ENCODE measurements at places on chromosomes 6 and 20.

DNA sequence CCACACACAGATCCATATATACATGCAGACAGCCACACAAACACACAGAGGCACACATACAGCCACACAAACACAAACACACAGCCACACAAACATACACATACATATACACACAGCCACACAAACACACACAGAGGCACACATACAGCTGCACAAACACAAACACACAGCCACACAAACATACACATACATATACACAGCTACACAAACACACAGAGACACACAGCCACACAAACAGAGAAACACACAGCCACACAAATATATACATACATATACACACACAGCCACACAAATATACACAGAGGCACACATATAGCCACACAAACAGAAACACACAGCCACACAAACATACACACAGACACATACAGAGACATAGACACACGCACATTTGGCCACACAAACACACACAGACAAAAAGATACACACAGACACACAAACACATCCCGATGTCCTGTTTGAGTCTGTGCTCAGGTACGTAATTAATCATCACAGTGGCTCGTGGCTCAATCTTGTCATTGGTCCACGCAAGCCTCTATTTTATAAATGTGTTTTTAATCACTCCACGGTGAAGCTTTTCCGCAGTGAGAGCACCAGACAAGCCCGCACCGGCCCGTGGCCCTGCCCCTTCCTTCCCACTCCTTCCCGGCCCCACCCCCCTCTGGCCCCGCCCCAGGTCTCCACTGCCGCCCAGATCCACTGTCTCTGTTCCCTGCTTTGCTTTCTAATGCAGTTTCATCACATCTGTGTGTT is 135.3 kb downstream of the CDH4 start:
- DNase-seq, result no peak

- DNase-seq, result no peak
Observed at GRCh38 chr6:164258421-164258820, 843.9 kb downstream of the QKI start.

DNA sequence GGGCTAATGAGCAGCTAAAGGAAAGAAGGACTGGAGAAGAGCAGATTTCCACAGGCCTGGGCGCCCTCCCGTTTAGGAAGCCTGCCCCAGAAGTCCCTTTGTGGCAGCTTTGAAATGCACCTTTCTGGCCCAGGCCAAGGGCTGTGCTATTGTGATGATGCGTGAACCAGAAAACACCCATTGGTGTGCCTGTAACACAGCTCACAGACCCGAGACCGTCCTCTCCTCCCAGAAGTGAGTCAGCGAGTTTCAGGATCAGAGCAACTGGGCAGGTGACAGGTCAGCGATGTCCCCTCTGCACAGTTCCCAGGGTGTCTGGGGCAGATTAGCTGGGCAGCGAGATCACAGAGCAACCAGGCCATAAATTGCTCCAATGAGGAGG is 71.9 kb upstream of the SULF2 start:
- DNase-seq, result no peak

DNA sequence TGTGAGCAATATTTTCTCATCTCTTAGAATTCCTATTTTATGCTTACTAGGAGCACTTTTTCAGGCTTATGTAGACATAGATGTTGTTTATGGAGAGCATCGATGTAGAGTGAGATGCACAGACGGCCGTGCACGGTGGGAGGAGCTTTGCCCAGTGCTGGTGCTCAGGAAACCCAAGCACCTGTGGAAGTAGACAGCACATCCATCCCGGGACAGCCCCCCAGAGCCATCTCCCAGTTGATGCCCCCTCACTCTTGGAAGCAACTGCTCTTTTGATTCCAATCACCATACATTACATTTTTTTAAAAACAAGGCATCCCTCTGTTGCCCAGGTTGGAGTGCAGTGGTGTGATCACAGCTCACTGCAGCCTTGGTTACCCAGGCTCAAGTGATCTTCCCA is 143.7 kb downstream of the SMOC2 start:
- no peak for DNase-seq

DNA sequence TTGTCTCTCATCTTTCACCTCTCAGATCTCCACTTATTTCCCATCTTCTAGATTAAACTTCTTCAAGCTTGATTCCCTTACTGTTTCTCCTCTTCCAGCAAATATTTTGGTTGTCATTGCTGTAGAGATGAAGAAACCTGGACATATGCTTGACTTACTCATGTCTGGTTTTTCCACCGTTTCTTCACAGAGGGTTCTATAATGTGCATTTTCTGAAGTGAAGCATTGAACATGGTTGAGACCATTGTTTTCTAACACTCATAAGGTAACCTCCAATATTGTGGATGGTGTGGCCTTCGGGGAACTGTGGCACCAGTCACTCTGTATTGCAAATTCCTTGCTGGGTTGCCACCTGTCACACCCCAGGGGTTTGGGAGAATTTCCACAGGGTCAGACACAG is 237.2 kb downstream of the PLCB1 start:
- no peak for DNase-seq

DNA sequence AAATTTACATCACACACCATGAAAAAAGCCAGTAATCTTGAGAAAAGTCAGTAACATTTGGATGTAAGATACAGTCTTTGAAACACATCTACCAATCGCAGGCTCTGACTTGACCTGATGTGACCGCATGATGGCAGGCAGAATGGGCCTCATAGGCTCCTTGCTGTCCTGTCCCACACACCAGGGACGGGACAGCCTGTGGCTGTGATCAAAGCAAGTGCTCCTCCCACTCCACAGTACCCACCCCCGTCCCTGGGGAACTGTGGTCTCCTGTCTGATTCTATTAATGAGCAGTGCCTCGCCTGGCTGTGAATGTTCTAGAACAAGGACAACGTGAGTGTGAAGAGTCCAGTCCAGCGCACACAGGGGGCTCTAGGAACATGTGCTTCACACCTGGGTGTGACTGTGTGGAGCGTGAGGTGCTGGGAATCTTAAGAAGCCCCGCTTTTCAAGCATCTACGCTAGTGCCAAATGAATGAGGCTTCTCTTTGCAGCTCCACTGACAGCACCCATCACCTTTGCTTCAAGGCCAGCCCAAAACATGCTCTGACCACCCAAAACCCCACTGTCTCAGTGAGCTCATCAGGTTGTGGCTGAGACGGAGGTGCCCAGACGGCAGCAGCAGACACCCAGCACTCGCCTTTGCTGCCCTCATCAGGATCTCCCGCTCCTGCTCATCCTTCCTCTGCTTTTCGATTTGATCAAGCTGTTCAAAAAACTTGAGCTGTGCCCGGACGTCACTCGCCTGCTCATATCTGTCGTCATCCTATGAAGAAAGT is 67.1 kb downstream of the TAF4 start:
- DNase-seq, result no peak

GRCh38 chr6:30612687-30613248 is 4.3 kb downstream of the PPP1R10 start:
- no peak for DNase-seq

Data from activated CD8-positive, alpha-beta memory T cell treated with anti-CD3 and anti-CD28 coated beads for 24 hours (primary cell).